Stimulated activated CD8-positive, alpha-beta memory T cell treated with anti-CD3 and anti-CD28 coated beads, Interleukin-15, amount 100 ng/mL, for 24 hours (primary cell): ENCODE measurements at places on chromosomes 12 and 14.

GRCh38 chr14:31718585-31718984, 157.4 kb downstream of the NUBPL start:
- DNase-seq: no peak

DNA sequence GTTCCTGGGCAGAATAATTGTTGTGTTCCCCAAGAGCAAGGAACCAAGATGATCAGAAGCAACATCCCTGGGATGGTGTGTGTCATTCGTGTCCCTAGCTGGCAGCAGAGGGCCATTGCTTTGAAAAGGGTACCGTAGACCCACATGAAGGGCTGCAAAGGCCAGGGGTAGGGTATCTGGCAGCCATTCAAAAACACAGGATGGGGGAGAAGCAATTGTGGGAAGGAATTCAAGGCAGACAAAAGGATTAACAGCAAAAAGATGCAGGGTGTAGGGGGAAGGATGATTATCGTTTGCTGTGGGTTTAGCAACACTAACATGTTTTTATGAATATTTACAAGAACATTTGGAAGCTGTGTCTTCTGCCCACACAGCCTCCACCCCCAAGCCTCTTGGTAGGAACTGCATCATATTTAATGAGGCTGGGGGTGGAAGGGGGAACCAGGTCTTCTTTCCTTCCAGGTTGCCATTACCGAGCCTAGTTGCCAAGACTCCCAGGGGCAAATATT, 169.0 kb upstream of the G2E3 start:
- no peak for DNase-seq

GRCh38 chr12:55675666-55676065, 32.0 kb downstream of the ITGA7 start:
- DNase-seq: no peak

DNA sequence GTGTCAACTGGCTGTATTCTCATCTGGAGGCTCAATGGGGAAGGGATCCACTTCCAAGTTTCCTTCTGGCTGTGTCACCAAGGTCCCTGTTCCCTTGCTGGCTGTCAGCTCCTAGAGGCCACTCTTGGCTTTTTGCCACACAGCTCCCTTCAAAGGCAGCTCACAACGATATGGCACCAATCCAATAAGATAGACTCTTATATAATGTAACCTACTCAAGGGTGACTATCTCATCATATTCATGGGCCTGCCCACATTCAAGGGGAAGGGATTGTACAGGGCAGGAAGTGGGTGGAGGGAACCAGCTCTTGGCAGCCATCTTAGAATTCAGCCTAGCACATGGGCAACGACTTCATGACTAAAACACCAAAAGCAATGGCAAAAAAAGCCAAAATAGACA, 98.7 kb upstream of the PLXNC1 start:
- no peak for DNase-seq

- DNase-seq: no peak
Measured at GRCh38 chr14:56797003-56797568, 13.2 kb downstream of the OTX2 start.

DNA sequence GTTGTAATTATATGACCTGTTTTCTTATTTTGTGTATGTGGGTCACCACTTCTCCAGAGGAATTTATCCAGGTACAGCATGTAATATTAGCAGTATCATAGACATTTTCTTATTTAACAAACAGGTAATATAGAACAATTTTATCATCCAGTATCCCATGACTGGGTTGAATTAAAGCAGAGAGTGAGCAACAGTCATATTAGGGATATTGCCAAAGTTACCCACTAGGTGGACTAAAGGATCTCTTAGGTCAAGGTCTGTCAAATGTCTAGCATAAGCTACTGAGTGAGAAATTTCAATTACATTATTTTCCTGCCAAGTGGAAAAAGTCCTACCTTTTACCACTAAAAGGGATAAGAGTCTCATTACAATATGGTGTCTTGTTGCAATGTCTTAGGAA, 62.1 kb upstream of the TRIM9 start:
- no peak for DNase-seq

GRCh38 chr12:49336645-49337584, at the start of gene C1QL4:
C1QL4 (minus strand) TSS chr12:49337188; CDS start chr12:49336477, 711 bp downstream.
- peak; percentile 87 for DNase-seq

DNA sequence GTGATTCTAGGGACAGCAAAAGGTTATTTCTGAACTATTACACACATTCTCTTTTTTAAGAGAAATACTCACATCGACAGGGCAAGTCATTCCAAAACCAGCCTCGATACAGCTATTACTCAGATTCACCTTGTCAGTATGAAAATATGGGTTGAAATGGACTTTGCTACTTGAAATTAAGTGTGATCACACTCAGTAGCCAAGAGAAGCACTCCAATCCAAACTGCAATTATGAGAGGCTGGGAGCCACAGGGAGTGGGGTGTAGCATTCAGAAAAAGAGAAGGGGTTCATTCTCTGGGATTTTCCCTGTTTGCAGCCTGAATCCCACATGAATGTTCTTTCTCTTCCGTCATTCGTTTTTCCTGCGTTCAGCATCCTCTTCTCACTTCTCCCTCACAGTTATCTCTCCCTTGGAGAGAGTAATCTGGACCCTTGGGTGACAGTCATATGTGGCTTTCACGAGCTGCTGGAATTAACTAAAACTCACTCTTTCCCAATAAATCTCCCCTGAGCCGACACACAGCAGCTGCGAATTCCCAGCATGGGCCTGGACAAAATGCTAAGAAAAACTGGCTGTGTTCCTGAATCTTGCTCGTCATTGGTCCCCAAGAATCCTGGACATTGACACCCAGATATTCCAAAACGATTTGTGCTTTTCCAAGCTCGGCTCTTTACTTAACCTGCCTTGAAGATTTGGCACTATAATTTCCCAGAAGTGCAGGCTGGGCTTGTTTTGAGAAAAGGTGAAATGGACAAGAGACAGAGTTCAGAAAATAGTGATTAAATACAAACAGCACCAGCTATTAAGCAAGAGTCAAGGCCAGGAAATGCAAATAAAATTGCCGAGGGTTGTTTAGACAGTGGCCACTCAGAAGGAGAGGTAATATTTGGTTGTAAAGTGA, 199.5 kb upstream of the PLEKHG7 start:
- DNase-seq: no peak

GRCh38 chr14:51613416-51613815, 38.3 kb upstream of the FRMD6 start:
- DNase-seq: no peak

- no peak for DNase-seq
Measured at GRCh38 chr12:53046655-53047220, 3.1 kb upstream of the TNS2 start.

DNA sequence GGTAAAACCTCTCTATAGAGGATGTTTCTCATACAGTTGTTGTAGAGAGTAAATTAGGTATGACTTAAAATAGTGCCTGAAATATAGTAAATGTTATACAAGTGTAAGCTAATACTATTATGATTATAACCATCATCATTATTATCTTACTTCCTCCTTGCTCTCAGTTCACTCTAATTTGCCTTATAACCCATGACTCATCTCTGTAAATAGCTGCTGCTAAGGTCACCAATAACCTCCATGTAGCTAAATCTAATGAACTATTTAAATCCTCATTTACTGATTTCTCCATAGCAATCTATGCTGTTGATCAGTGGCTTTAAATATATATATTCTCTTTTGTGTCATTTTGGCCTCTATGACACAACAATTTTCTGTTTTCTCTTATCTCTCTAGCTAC, 109.6 kb downstream of the RMST start:
- no peak for DNase-seq

DNA sequence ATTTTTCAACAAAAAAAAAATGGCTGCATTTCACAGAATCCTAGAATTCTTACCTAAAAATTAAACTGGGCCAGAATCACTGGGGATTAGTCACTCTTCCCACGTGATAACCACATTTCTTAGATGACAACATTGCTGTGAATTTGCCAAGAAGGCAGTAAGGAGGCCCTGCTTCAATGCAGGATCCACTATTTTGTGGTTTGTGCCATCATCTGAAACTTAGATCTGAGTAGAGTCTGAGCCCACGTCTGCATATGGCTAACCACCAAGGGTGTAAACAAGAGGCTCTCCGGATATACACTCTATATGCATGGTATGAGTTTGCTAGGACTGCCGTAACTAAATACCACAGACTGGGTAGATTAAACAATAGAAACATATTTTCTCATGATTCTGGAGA, 24.4 kb upstream of the TBX5 start:
- DNase-seq: no peak

- DNase-seq: no peak
Measured at GRCh38 chr12:130929363-130929762, 24.3 kb upstream of the ADGRD1 start.

DNA sequence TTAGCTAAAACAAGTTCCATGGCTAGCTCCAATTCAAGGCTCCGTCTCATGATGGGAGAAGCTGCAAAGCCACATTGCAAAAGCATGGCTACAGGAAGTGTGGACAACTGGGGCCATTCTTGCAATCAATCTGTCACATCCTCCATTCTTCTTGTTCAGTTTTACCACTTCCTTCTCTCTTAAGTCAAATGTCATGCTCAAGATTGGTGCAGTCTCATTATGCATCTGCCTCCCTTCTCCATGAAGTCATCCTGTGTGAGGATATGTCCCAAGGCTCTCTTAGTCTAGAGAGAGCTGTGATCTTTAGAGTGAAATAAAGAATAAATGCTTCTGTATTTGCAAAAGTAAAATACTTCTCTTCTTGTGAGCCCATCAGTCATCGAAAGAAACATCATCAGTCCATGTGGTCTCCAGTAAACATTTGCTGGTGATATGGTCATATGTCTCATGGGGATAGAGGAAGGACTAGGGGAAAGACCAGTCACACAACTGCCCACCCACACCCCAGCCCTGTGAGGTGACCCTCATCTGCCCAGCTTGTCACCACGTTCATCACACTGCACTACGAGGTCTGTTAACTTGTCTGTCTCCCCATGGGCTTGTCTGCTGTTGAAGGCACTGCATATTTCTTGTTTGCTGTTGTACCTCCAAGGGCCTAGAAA, 303.0 kb downstream of the NUAK1 start:
- no peak for DNase-seq

- DNase-seq: no peak
Measured at GRCh38 chr12:110667671-110668070, 21.2 kb downstream of the HVCN1 start.

- DNase-seq: no peak
Measured at GRCh38 chr12:113297621-113298471, 37.1 kb downstream of the SLC8B1 start.

- DNase-seq: no peak
Measured at GRCh38 chr14:101200008-101200649, 296.6 kb upstream of the RTL1 start.

GRCh38 chr14:73851000-73851399, 631 bp upstream of the PTGR2 start:
- DNase-seq: no peak

- DNase-seq: no peak
Measured at GRCh38 chr14:67270145-67270753, 29.0 kb downstream of the PALS1 start.

DNA sequence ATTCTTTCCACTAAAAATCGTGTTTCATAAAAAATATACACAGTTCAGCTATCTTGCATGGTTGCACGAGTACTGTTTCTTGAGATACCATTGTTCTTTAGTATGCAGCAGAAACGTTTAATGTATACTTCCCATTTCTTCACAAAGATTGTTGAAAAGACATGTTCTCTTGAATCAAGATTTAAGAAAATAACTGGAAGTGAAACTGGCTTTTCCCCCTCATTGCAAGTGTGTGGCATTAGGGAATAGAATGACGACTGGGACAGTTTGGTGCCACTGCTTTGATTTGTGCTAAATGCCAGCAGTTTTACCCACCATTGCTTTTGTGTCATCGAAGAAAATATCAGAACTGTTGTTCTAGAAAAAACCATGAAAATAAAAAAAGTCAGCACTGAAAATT, 20.3 kb upstream of the DHRS2 start:
- no peak for DNase-seq

DNA sequence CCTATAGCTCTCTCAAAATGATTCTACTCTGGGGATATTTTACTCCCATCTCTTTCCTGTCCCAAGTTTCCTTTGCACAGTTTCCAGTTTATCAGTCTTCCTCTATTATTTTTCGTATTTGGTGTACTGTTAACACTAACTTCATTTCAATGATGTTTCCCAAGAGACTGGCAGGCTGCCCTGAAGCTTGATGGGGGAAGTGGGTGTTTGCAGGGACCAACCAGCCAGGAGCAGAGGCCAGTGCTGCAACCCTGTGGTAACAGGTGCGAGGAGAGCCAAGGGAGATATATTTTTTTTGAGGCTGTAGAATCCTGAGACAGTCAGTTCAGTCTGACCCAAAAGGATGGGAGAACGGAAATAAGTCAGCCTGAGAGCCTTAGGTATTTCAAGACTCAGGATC, 11.8 kb upstream of the CEBPE start:
- DNase-seq: no peak

- DNase-seq: no peak
Measured at GRCh38 chr14:50531595-50532501, 521 bp downstream of the MAP4K5 start.

GRCh38 chr12:78880078-78880477, 15.5 kb downstream of the SYT1 start:
- DNase-seq: no peak

- no peak for DNase-seq
Measured at GRCh38 chr12:93944201-93944600, 204.2 kb upstream of the PLXNC1 start.

- DNase-seq: no peak
Measured at GRCh38 chr12:49489720-49490119, 49.1 kb upstream of the KCNH3 start.

- no peak for DNase-seq
Measured at GRCh38 chr12:12562016-12562483, 613 bp downstream of the DUSP16 start.

GRCh38 chr12:110466791-110467190, 1.3 kb downstream of the GPN3 start:
- no peak for DNase-seq

- no peak for DNase-seq
Measured at GRCh38 chr12:75087654-75088053, 122.0 kb downstream of the KCNC2 start.

DNA sequence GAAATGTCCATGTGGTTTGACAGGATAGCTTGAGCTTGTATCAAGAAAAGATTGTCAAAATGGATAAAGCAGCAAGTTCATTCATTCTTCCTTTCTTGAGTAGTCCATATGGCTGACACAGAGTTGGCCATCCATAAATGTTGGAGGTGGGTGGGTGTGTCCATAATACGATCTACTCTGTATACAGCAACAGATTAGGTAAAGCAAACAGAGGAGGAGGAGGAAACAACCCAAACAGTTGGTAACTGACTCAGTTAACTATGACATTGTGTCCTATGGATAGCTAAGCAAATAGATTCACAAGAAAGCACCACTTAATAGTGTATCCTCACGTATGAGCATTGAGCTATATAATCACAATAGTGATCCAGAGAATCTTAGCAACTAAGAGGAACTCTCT, 144.0 kb downstream of the EGLN3 start:
- DNase-seq: no peak

GRCh38 chr12:31832740-31833729, 104.2 kb upstream of the AMN1 start:
- DNase-seq: no peak
